ENCODE measurements at places on chromosomes 3 and 15.

GRCh38 chr3:12452361-12453330 lies 31.6 kb upstream of the TSEN2 start:
- DNase-seq: no peak

DNA sequence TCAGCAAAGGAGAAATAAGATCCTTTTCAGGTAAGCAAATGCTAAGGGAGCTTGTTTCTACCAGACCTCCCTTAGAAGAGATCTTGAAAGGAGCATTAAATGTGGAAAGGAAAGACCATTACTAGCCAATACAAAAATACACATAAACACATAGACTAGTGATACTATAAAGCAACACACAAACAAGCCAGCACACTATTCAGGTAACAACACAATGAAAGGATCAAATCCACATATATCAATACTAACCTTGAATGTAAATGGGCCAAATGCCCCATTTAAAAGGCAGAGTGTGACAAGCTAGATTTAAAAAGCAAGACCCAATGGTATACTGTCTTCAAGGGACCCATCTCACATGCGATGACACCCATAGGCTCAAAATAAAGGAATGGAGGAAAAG lies 317.6 kb downstream of the TBL1XR1 start:
- no peak for DNase-seq

DNA sequence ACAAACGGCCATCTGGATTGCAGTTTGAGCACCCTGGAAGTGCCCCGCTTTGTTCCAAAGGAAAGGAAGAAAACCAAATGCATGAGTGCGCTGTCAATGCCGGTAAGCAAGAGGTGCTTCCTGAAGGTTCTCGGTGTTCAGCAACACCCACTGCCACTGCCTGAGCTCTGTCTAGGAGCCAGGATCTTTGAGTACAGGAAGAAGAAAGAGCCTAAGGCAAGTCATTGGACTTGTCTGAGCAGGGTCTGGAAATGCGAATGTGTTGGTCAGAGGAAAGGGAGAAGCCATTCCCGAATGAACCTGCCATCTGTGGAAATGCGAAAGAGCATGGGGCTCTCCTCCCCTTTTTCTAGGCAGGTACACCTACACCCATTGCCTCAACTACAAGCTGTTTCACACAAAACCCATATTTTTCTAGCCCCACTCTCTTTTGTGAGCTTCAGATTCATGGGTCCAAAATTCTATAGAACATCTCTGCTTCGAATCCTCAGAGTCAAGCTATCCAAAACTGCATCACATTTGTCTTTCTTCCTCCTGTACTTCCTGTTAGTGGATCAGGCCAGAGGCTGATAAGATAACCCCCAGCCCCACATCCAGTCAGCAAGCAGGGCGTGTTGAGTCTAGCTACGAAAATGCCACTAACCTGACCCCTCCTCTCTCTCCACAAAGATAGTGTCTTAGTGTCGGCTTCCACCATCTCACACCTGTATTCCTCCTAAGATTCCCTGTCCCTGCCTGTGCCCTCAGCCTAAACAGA lies 55.6 kb upstream of the C15orf61 start:
- no peak for DNase-seq

DNA sequence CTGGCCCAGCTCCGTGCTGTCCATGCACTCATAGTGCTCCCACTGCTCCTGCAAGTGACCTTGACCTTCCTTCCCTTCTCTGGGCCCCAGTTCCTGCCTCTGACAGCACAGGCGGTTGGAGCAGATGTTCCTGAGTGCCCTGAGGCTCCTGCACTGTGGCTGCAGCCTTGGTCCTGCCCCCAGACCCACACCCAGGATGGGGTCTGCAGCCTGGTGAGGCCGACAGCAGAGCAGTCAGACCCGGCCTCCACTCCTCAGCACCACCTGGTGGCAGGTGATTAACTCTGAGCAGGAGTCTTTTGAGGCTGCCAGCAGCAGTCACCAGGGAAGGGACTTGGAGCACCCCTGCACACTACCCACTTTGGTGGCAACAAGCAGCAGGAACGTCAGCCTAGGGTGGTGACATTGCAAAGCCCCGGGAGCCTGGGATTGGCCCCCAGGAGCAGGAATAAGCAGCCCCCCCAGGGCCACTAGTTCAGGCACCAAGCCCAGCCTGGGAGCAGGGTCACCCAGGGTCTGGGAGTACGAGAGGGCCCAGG lies 64.6 kb downstream of the CYP11A1 start:
- DNase-seq: no peak

DNA sequence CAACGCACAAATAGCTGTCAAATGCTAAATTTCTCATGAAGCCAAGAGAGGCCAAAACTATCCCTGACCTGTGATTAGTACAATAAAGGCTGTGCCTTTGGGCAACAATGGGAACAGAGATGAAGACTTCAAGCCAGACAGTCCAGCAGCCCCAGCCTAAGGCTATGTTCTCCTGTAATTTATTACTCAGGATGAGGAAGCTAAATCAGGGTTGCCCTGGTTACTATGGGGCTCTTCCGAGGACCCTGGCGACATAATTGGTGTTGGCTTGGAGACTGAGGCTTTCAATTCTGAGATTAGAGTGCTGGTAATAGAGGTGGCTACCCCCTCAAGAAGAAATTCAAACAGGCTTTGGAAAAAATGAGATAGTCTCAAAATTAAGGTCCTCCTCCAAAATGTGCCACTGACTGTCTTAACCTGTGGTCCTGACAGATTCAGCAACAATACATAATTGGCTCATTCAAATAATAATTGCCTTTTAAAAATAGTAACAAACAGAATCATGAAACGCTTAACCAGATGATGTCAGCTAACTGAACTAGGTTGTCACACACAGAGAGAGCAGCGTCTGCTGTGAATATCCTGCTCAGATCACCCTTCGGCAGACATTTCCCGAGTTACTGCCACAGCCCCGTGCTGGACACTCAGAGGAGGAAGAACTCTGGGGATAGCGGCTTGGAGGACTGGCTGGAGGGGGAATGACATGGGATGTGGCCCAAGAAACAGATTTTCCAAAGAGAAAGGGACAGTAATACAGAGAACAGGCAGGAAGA lies 43.0 kb downstream of the NSMCE3 start:
- no peak for DNase-seq

DNA sequence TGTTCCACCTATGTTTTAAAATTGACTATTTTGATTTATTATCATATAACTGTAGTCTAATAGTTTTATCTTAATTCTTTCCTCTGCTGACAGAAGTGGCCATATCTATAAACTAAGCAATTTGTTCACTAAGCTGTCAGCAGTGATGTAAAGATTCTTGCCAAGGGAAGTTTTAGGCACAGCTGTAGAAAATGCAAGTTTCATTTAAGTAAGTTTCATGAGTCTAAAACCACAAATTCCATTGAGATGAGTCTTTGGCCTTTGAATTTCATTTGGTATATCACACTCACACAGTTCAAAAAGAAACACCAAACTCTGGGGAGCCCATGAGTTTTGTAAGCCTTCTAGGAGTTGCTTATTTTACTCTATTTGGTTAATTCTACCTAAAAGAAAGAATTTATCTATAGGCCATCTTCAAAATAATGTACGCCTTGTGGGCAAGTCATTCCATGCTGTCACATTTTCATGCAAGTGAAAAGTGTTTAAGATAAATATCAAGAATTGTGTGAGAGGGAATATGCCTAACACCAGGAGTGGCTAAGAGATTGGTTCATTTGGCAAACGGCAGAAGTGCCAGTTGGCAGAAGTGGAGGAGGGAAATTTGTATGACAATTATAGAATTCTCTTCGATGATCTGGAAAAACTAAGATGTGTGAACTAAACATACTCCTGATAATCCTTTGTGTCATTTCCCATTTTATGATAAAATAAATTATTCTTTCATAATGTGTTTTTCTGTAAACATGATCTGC lies 292.9 kb downstream of the ZIC4 start:
- no peak for DNase-seq

GRCh38 chr15:29571792-29572431 lies 250.4 kb downstream of the TJP1 start:
- no peak for DNase-seq

GRCh38 chr3:156455839-156456238 lies 99.1 kb downstream of the SSR3 start:
- DNase-seq: no peak

DNA sequence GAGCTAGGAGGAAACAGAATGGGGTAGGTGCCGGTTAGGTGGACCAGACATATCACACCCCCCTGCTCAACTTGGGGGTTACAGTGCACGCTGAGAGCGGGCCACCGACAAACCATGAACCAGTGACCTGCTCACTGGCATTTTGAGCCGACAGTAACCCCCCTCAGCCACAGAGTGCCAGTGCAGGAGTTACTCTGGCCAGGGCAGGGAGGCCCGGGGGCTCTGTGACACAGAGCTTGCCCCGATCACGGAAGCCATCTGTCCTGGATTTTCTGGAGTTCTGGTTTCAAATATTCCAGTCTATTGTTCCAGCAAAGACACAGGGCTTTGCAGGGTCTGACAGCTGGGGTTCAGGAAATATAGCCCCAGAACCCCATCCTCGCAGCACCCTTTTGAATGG lies 225.2 kb downstream of the VPS13C start:
- DNase-seq: no peak

- no peak for DNase-seq
Observed at GRCh38 chr3:196246612-196247308, 30.4 kb downstream of the SLC51A start.

- no peak for DNase-seq
Observed at GRCh38 chr15:61186905-61187741, 42.0 kb downstream of the RORA start.

DNA sequence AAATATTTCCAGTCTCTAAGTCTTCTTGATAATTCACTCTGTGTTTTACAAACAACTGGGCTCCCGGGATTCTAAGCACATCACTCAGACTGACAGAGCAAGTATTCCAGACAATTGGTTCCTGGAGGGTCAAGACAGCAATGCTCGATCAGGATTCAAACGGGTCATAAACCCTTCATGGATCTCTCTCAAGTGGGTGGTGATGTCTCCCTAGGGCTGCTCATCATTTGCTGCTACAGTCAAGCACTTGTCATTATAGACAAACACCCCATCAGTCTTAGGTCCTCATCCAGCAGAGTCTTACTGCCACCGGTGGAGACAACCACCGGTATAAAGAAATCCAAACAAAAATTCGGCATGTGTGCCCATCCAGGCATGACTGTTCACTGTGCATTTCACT lies 921.1 kb downstream of the FHIT start:
- DNase-seq: no peak

- no peak for DNase-seq
Observed at GRCh38 chr3:38268087-38268486, 2.5 kb downstream of the SLC22A13 start.

- no peak for DNase-seq
Observed at GRCh38 chr3:123605789-123606234, 21.0 kb upstream of the HACD2 start.

DNA sequence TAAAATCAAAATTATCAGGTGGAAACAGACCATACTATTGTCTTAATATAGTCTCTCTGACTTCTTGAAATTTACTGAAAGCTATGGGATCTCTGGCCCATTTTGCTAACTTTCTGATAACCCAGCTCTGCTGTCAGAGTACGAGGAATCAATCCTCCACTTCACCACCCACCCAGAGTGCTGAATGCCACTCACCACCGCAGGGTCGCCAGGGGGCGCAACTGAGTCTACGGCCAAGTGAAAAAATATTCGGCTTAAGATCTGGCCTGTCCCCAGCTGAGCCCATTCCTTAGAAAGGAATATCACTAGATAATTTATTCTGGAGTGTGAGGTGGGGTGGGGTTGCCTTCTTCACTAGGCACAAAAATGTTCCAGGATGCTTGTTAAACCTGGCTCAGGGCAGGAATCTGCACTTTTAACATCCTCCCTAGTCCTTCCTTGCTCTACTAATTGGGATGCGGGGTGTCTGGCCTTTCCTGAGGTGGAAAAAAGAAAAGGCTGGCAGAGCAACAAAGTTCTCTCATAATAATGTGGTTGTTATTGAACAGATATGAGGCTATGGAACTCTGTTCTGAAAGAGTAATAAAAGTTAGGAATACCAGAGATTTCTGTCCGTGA lies 520.6 kb downstream of the MFSD1 start:
- no peak for DNase-seq

DNA sequence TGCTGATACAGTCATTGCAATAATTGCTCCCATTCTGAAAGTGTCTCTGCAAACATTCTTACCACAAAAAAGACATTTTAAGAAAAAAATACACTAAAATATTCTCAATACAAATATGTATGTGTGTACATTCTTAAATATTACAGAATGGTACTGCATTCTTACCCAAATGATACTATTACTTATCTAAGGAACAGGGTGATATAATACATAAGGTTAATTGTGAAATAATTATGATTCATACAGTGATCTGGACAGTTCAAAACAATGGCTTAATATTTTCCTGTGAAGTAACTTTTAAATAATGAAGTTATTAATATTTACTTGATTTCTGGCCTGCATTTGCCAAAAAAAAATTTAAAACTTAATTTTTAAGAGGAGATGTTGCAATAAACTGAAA lies 694.6 kb downstream of the TUSC7 start:
- no peak for DNase-seq

GRCh38 chr3:58658508-58658907 lies 8.1 kb downstream of the FAM3D start:
- no peak for DNase-seq

DNA sequence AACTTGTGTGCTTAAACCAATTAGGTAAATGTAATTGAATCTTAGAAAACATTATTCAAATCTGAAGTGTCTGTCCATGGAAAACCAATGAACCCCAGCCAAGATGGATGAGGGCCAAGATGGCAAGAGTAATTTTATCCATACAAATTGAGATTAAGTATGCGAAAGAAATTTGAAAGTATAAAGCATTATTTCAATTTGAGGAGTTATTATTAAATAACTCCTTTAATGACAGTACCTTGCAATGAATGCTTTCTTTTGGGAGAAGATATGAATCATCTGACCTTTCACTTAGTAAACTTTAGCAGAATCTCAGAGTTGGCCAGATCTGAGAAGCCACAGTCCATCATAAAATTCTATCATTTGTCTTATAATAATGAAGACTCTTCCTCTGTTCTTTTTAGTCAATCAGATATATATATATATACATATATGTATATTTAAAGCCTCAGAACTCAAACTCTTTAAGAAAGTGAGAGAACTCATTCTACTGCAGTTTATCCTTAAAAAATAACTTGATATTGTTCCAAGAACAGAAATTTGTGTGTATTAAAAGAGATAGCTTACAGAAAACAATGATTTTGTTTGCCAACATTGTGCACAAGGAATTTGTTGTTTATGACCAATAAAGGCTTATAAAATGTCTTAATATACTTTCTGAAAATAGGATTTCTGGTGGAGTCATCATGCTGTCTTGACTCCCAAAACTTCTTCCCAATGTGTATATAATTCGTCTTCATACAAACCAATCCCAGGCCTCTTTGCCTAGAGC lies 434.8 kb upstream of the THBS1 start:
- no peak for DNase-seq

DNA sequence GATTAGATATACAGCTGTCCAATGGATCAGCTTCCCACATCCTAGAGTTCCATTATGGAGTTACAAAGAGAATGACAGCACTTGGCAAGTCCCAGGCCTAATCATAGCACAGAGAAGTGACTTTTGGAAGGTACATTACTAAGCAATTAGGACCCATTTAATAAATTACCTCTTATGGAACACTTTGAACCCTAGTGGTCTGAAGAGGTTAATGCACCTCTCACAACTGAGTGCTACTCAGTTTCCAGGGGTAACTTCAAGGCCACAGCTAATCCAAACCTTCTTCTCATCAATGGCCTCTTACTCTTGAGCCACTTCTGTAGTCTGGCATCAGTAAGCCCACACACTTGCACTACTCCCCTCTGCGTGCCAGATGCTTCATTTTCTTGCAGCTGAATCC lies 34.9 kb upstream of the MEIS2 start:
- DNase-seq: no peak

GRCh38 chr3:160686955-160687535 lies 10.1 kb downstream of the ARL14 start:
- no peak for DNase-seq

GRCh38 chr3:25427942-25428788 lies at the start of gene RARB:
TSS of gene RARB (plus strand) at chr3:25428263. CDS start at chr3:25428732, 469 bp downstream.
- no peak for DNase-seq
